ENCODE measurements at places on chromosomes 2 and 18. TPM values are rescaled to one million over a fixed set of nuclear protein-coding genes. Genes with fewer than 3 reads are reported as not detected.

The BOLL gene
- not detected for polyA plus RNA-seq

- DNase-seq: no peak
These were observed 42.8 kb upstream of the BAZ2B start for GRCh38 chr2:159658881-159659873.

DNA sequence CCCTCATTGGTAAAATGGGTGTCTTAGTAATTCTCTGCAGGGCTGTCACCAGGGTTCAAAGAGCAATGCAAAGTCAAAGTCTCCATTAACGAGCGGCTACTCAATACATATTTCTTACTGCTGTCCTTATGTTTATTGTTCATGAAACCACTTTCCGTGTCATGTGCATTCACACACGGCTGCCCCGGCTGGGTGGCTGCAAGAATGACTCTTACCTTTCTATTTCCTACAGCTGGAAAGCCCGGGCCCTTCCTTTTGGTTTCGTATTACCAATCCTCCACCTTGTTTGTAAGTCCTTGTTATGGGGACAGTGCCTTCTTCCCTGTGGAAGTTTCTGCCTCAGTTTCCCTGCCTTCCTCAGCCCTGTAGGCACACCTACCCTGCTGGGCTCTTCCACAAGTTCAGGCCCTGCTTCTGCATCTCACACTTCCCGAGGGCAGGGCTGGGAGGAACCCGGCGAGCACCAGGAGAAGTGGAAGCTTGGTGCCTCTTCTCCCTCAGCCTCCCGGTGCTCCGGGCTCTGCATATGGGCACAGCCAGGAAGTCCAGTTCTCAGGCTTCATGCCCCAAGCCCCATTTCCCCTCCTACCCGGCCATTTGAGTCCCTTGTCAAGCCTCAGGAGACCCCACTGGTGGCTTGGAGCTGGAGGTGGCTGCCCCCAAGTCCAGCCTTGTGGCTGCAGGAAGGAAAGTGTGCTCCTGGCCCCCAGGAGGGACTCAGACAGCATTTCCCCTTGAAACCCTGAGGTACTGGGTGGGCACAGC lies 18.7 kb upstream of the ACKR3 start:
- no peak for DNase-seq

The CHRND gene
- polyA plus RNA-seq: not detected

Measured in SK-N-SH (cell line).